ENCODE measurements at places on chromosomes 11 and 22. TPM values are rescaled to one million over a fixed set of nuclear protein-coding genes. Genes with fewer than 3 reads are reported as not detected.
A peak's percentile ranks its signal among the peaks of the same experiment; 100 is the strongest.

The PRRG4 gene
- polyA plus RNA-seq = not detected

The P4HA3 gene
- not detected for polyA plus RNA-seq

The ATM gene
- 105 TPM for polyA plus RNA-seq

The OR8K1 gene
- polyA plus RNA-seq = not detected

The CHADL gene
- polyA plus RNA-seq = 0.49 TPM

The OR51S1 gene
- not detected for polyA plus RNA-seq

The SLC22A8 gene
- not detected for polyA plus RNA-seq

The TRIM48 gene
- polyA plus RNA-seq = not detected

The INS gene
- polyA plus RNA-seq = not detected

The CD248 gene
- 114 TPM for polyA plus RNA-seq

The CLCF1 gene
- not detected for polyA plus RNA-seq

The LGALS12 gene
- not detected for polyA plus RNA-seq

DNA sequence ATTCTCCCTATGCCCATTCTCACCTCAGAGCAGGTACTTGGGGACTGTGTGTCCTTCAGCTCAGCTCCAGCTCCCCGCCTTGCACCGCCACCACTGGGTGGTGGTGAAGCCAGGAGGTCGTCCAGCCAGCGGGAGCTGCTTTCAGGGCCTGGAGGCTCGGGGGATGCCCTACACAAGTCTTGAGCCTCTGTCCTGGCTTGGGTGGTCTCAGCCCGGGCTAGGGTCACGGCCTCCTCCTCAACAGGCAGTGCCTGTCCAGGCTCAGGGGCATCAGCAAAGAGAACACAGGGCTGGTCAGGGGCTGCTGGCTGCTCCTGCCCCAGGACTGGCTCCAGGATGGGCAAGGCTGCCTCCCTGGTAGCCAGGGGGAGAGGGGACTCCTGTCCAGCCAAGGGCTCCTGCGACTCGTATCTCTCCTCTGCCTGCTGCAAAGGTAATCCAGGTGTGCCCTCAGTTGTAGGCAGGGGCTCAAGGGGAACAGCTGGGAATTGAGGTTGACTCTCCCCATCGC, 12.2 kb downstream of the TNKS1BP1 start:
- DNase-seq = no peak

DNA sequence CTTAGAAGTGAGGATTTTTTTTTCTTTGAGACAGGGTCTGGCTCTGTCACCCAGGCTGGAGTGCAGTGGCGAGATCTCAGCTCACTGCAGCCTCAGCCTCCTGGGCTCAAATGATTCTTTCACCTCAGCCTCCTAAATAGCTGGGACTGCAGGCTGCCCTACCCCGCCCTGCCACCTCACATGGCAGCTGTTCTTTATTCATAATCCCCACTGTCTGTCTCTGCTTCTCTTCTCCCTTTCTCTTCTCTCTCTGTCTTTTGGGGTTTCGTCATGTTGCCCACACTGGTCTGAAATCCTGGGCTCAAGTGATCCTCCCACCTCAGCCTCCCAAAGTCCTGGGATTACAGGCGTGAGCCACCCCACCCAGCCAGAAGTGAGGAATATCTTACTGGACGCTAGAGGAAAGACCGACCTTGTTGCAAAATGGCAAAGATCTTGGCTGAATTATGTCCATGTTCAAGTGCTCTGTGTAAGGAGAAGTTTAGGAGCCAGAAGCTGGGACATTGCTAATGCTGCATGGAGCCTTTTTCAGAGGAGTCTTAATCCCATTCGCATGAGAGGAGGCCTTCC, 21.9 kb downstream of the KRTAP5-5 start:
- DNase-seq = no peak

GRCh38 chr11:112877581-112877980, 83.6 kb upstream of the NCAM1 start:
- DNase-seq = no peak

DNA sequence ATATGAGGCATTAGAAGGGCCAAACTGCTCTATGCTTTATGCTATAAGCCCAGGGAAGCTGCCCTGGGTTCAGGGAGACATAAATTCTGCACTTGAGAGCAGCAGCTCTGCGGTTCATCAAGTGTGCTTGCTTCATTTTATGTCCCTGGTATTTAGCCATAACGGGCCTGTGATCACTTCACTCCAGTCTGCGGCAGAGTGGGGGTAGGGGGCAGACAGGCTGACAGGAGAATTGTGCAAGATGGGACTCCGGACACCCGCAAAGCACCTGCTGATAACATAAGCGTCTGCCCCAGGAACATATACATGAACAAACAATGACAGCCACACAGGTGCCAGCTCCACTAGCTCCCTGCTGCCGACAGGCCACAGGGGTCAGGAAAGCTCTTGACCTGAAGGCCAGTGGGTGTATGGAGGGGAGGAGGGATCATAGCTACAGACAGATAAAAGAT, 56.1 kb downstream of the SMCO4 start:
- no peak for DNase-seq

DNA sequence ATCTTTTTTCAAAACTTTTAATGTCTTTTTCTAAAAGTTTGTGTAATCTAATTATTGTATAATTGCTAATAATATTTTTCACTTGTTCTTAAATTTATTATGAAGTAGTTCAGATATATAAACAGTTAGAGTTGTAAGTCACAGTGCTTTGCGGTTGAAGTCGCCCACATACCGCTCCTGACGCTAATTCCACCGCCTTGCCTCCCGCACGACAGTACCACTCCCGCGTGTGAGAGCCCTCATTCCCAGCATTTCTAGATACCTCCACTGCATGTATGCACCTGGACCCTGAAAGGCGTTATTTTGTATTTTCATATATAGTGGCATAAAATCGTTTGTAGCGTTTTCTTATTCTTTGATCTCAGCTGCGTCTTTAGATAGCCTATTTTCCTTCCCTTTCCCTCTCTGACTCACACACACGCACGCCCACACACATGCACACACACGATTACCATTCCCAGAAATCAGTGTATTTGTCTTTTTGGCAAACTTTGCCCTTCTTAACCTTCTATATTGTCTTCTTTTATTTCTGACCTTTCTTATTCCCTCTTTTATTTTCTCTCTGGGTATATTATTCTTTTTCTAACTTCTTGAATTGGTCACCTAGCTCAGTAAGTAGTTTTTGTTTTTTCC, 56.4 kb upstream of the PITPNB start:
- DNase-seq = no peak

DNA sequence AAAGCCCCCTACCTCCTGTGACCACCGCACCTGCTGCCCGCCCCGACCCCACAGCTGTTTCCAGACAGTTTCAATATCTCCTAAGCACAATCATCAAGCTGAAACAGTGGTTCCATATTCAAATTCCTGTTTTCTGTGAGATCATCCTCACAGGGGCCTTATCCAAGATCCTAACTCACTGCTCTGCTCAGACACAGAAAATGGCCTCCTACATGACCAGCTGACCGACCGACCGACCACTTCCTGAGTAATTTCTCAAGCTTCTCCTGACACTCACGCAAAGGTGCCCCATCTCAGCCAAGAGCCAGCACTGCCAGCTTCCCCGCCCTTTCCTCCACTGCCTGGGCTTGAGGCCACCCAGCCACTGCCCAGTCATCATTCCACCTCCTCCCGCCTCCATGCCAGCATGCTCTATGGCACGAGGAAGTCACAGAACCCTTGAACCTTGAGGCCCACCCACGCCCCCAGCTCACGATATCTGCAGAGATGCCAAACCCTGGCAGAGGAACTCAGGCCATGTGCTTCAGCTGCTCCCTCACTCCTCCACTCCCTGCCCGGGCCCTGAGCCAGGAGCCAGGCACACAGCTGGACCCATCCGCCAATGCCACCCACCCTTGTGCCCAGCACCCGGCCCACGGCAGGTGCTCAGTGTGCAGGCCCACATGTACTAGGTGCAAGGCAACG, 14.0 kb downstream of the KIAA0930 start:
- DNase-seq = no peak

DNA sequence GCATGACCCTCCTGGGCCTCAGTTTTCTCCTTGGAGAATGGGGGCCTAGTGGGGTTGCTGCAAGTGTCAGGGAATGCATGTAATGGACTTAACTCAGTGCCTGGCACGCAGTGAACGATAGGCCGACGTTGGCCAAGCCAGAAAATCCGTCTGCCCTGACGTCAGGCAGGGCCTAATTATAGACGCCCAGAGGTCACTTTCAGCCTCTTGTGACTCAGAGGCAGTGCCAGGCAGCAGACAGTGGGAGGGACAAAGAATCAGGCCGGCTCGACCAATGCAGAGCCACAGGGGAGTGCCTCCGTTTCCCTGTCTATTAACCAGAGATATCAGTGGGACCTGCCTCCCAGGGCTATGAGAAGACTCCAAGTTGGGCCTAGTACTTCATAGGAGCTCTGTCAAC, 115.0 kb downstream of the MN1 start:
- no peak for DNase-seq

- no peak for DNase-seq
Measured at GRCh38 chr11:110921742-110922521, 209.7 kb upstream of the ARHGAP20 start.

DNA sequence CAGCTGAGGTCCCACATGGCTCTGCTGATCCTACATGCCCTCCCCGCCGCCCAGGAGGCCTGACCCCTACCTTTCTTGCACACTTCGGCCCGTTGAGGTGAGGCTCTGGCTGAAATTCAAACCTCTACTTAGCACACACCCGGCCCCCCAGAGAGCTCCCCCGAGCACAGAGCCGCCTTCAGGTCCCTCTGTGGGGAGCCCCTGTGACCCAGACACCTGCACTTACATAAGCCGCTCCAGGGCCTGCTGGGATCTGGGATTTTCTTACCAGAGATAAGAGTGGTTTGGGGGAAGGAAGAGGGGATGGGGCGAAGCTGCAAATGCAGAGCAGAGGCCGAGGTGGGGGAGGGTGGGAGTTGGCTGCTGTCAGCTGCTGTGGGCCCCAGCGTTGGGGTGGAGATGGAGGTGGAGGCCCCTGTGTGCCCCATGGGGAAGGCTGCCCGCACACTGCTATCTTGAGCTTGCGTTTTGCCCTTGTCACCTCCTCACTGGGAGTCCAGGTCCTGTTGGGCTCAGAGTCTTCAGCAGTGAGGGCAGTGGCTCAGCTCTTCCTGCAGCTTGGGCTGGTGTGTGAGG, 30.6 kb downstream of the CAPN1 start:
- no peak for DNase-seq

GRCh38 chr22:43388420-43388851, 23.4 kb upstream of the MPPED1 start:
- DNase-seq = peak; percentile 66

- DNase-seq = no peak
Measured at GRCh38 chr11:70575396-70576060, 177.2 kb downstream of the CTTN start.

- peak; percentile 32 for DNase-seq
Measured at GRCh38 chr22:39349967-39350726, at the start of gene SYNGR1. Gene SYNGR1 (plus strand): TSS chr22:39349991. CDS start chr22:39350011, 20 bp downstream.

DNA sequence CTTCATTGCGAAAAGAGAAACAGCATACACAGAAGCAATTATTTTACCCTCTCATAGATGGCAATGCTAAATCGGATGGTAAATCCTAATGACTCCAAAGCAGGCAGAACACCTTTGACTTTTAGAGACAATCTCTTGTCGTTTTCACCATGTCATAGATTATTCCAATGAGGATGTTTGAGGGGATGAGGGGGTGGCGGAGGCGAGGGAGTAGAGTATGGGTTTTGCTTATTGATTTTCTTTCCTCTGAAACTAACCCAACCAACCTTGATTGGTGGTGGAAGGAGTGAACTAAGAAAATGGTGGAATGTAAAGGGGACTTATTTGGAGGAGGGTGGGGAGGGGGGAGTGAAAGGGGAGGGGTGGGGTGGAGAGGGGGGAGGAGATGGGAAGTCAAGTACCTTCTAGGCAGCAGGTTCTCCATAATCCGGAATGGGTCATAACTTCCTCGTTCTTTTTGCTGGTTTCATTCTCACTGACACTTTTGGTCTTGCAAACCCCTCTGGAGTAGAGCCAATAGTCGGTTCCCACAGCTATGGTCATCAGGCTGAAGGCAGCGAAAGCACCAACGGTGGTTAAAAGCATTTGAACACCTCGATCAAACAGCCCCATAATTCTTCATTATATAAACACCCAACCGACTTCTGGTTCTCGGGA, 1.5 kb downstream of the CACNG2 start:
- no peak for DNase-seq

- DNase-seq = no peak
Measured at GRCh38 chr11:68071281-68072048, 32.6 kb downstream of the TCIRG1 start.

- peak; percentile 16 for DNase-seq
Measured at GRCh38 chr11:104705490-104706190, 192.6 kb downstream of the CASP12 start.

GRCh38 chr11:44763121-44763820, 36.5 kb downstream of the TSPAN18 start:
- no peak for DNase-seq

DNA sequence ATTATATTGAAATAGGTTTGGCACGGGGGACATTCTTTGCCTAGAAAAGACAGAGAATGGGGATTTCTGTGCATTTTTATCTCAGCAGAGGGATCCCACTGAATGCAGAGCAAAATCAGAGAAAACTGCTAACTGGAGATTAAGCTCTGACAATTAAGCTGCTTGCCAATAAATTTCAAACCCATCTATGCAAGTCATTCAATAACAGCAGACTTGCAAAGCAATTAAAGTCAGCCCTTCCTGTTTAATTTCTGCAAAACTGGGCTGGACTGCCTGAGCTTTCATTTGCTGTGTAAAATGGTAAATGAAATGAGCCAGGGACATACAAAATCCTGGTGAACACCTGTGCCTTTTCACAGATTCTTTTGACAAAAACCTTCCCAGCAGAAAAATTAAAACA, 1273.9 kb upstream of the CNTN5 start:
- DNase-seq = no peak

- no peak for DNase-seq
Measured at GRCh38 chr11:107018219-107018901, at the start of gene GUCY1A2. Gene GUCY1A2 (minus strand): TSS chr11:107018476. CDS start chr11:107018055, 421 bp downstream.

GRCh38 chr11:80960381-80961029, 1519.7 kb upstream of the TENM4 start:
- DNase-seq = no peak

- DNase-seq = no peak
Measured at GRCh38 chr11:104526006-104526405, 362.1 kb upstream of the PDGFD start.

GRCh38 chr22:49494555-49494954, 333.1 kb downstream of the BRD1 start:
- DNase-seq = no peak

DNA sequence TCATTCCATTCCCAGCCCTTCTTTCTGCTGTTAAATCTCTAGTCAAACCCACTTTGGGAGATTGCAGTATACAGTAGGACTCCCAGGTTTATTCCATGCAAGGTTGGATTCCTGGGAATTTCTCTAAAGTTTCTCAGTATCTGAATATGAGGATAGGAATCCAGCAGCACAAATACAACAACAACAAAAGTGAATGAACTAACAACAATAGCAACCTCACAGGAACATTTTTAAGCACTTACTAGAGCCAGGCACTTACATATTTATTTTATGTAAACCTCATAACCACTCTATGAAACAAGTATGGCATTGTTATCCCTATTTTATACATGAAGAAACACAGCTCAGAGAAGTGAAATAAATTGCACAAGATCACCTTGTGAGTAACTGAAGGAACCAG, 1.9 kb downstream of the MMP7 start:
- DNase-seq = no peak

- no peak for DNase-seq
Measured at GRCh38 chr22:47437636-47438035, 675.2 kb downstream of the TBC1D22A start.

- DNase-seq = peak; percentile 74
Measured at GRCh38 chr11:10302744-10303557, 1.9 kb upstream of the ADM start.

- DNase-seq = no peak
Measured at GRCh38 chr22:23579870-23580575, at the start of gene IGLL1. Gene IGLL1 (minus strand): TSS chr22:23580290. CDS start chr22:23580190, 100 bp downstream.

All from naive thymus-derived CD8-positive, alpha-beta T cell (primary cell).